ENCODE measurements at places on chromosomes 5 and 9. TPM values are rescaled to one million over a fixed set of nuclear protein-coding genes. Genes with fewer than 3 reads are reported as not detected.

The RNF183 gene
- total RNA-seq, result not detected

The TESK1 gene
- total RNA-seq, result 54.3 TPM

DNA sequence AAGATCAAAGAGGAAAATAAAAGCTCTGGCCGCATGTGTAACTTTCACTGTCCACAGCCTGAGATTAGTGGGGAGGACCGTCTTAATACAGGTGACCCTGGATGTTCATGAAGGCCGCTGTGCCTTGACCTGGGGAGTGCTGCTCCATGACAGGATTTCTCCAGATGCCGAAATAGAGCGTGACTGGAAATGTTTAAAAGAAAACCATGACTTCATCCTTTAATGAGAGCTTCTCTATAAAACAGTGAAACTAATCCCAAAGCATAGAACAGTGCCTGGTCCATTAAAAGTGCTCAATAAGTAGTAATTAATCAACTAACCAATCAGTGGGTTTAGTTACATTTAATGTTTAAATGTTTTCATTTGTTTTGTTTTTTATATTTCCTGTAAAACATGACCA lies 62.7 kb downstream of the ERAP1 start:
- H3K4me3 ChIP-seq, result no peak overlapping the region
- H3K27ac ChIP-seq, result no peak overlapping the region
- peaks cover 39% of the 10 kb centered on the region for H3K36me3 ChIP-seq
- H3K27me3 ChIP-seq, result no peaks in the 10 kb centered on the region
- no peak for DNase-seq

DNA sequence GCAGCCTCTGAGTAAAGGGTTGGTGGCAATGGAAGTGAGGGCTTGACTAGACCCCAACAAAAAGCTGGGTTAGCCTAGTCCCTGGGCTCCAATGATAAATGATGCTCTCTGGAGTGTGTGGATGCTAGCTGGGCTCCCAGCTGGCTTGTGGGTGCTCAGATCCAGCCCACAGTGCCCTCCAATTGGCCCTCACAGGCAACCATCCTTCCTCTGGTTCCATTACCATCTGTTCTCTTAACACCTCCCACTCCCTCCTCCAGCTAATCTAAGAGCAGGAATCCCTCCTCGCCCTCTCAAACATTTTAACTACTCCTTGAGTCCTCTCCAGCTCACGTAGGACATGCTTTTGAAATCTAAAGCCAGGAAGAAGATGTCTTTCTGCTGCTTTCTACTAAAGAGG lies 25.2 kb upstream of the FRMD3 start:
- H3K36me3 ChIP-seq, result no peaks in the 10 kb centered on the region
- H3K27me3 ChIP-seq, result no peaks in the 10 kb centered on the region
- H3K4me3 ChIP-seq, result no peak overlapping the region
- no peak overlapping the region for H3K27ac ChIP-seq
- no peak for DNase-seq
- H3K4me1 ChIP-seq, result no peaks in the 10 kb centered on the region

GRCh38 chr9:31394015-31394473 lies 990.4 kb upstream of the ACO1 start:
- H3K4me1 ChIP-seq, result peaks cover 8% of the 10 kb centered on the region

DNA sequence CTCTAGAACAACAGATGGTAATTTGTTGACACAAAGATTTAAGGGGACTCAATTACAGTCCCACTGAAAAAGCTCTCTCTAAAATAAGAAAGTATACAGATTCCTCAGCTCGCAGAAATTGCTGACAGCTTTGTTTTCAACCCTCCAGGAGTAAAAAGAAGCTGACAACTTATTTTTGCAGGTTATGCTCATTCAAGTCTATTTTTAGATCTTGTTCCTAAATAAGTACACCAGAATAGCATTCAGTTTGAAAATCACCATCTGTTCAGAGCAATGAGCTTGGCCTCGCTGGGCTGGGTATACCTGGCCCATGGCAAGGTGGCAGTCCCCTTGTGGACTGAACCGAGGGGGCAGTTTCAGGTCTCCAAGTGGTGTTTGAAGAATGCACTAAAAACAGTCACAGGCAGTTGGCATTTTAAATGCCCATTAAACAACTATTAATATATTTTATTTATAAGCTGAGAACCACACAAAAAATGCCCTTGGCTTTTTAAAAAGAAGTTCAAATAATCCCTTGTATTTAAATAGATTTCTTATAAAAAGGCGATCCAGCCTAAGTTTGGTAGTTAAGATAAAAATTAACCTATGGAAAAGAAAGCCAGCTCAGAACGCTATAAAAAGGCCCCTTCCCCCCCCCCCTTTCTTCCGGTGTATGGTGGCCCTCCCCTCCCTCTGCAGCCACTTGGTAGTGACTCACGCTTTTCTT lies 169.2 kb downstream of the AUH start:
- peak overlapping the region; percentile 96 for H3K27ac ChIP-seq
- peaks cover 4% of the 10 kb centered on the region for H3K36me3 ChIP-seq
- DNase-seq, result no peak
- peak overlapping the region; percentile 70 for H3K4me3 ChIP-seq
- H3K4me1 ChIP-seq, result peaks cover 47% of the 10 kb centered on the region

GRCh38 chr5:131749723-131750470 lies 46.9 kb downstream of the FNIP1 start:
- peaks cover 65% of the 10 kb centered on the region for H3K4me1 ChIP-seq
- peaks cover 2% of the 10 kb centered on the region for H3K36me3 ChIP-seq
- no peaks in the 10 kb centered on the region for H3K27me3 ChIP-seq
- no peak overlapping the region for H3K27ac ChIP-seq
- DNase-seq, result no peak

DNA sequence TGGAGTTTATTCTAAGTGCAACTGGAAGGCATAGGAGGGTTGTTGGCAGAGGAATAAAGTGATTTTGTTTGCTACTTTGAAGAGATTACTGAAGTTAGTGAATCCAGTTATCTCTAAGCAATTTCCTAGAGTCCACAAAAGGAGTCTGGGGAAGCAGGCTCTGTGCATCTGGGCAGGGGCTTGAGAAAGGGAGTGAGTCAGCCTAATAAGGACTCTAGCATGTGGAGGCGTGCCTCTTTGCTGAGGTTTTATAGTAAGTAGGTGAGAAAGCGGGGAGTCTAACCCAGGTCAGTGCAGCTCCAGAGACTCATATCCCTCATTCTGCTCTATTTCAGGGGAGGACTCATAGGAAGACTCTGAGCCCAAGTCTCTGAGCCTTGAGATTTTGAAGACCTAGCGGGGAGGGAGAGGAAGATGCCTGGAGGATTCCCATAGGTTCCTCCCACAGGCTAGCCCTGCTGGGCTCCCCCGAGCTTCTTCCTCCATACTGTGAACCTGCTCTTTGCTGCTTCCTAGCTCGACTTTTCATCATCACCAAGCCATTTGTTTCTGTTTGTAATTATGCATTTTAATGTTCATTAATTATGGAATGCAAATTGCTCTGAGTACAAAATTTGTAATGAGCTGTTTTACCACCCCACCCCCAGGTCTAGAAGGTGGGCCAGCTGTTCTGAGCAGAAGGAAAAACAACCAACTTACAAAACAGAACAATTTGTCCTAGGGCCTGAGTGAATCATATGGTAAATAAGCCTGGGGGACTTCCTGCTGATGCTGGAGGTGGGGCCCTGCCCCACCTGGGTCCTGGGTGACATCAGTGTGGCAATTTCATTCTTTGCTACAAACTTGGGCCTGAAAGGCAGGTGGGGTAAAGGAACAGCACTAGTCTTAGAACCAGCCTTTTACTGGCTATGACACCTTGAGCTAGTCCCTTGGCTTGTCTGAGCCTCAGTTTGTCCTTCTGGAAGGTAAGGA lies 150.2 kb downstream of the TRIM32 start:
- no peak overlapping the region for H3K4me3 ChIP-seq
- no peak overlapping the region for H3K27ac ChIP-seq
- H3K36me3 ChIP-seq, result no peaks in the 10 kb centered on the region
- H3K27me3 ChIP-seq, result peaks cover 37% of the 10 kb centered on the region

DNA sequence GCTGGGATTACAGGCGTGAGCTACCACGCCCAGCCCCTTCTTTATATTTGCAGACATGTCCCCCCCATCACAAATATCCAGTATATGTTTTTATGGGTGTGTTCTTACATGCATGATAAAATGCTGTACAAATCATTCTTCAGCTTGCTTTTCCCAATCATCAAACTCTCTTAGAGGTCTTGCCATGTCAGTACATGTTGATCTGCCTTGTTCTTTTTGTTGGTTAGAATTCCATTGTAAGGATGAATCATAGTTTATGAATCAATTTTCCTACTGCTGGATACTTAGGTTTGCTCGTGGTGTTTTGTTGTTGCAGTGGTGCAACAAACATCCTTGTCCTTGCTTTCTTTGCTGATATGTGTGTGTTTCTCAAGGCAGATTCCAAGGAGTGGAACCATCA lies 79.9 kb upstream of the NEURL1B start:
- no peak overlapping the region for H3K4me3 ChIP-seq
- no peaks in the 10 kb centered on the region for H3K36me3 ChIP-seq
- H3K4me1 ChIP-seq, result peaks cover 26% of the 10 kb centered on the region
- peaks cover 29% of the 10 kb centered on the region for H3K27me3 ChIP-seq

GRCh38 chr5:109997161-109997560 lies 307.4 kb downstream of the MAN2A1 start:
- no peak overlapping the region for H3K4me3 ChIP-seq
- H3K4me1 ChIP-seq, result peaks cover 65% of the 10 kb centered on the region
- no peaks in the 10 kb centered on the region for H3K27me3 ChIP-seq

DNA sequence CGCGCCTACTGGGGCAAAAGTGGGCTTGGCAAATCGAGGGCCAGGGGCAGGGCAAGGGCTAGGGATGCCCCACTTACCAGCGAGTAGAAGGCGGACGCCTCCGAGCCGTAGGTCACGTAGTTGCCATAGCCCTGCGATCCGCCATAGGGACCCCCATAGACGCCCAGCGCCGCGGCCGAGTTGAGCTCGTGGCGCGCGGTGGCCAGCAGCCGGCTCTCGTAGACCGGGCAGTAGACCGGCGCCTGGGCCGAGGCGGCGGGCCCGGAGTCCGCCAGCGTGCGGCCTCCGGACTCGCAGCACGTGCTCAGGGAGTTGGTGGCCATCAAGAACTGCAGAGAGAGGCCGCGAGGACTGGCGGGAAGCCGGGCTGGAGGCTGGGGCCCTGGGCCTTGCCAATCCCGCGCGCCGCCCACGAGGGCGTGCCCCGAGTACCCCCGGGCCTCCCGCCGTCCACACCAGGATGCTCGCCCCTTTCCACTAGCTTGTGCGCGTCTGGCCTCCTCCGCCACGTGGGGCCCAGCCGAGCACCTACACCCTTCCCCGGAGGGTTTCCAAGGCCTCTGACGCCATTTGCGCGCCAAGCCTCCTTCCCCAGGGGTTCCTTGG lies 891 bp downstream of the IRX4 start:
- no peak overlapping the region for H3K4me3 ChIP-seq
- H3K36me3 ChIP-seq, result no peaks in the 10 kb centered on the region
- H3K4me1 ChIP-seq, result peaks cover 6% of the 10 kb centered on the region
- peaks cover 45% of the 10 kb centered on the region for H3K27me3 ChIP-seq
- DNase-seq, result peak; percentile 89

- H3K4me3 ChIP-seq, result peak overlapping the region; percentile 87
- no peaks in the 10 kb centered on the region for H3K36me3 ChIP-seq
- peak overlapping the region; percentile 91 for H3K27ac ChIP-seq
- DNase-seq, result peak; percentile 94
- H3K27me3 ChIP-seq, result peaks cover 9% of the 10 kb centered on the region
- H3K4me1 ChIP-seq, result peaks cover 17% of the 10 kb centered on the region
These were observed 61.8 kb downstream of the SPATA31C2 start for GRCh38 chr9:88076286-88077070.

DNA sequence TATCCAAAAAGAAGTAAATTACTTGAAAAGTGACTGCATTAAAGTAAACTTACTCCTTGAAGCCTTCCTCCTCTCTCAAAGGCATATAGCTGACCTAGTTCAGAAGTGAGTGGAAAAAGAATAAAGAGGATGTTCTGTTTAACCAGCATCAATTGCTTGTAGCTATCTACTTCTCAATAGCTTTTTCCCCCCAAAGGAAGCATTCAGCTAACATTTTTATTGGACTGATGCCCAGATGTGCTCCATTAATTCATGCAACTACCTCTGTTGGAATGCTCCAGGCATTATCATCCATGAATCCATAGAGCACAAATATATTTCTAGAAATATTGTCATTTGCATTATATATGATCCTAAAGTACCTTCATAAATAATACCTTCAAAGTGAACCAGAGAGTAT lies 132.8 kb downstream of the RASEF start:
- no peak overlapping the region for H3K27ac ChIP-seq
- DNase-seq, result no peak

GRCh38 chr9:126173929-126174328 lies 152.7 kb upstream of the MVB12B start:
- peaks cover 4% of the 10 kb centered on the region for H3K36me3 ChIP-seq
- DNase-seq, result no peak
- H3K27ac ChIP-seq, result no peak overlapping the region
- no peak overlapping the region for H3K4me3 ChIP-seq
- peaks cover 39% of the 10 kb centered on the region for H3K27me3 ChIP-seq
- H3K4me1 ChIP-seq, result no peaks in the 10 kb centered on the region

DNA sequence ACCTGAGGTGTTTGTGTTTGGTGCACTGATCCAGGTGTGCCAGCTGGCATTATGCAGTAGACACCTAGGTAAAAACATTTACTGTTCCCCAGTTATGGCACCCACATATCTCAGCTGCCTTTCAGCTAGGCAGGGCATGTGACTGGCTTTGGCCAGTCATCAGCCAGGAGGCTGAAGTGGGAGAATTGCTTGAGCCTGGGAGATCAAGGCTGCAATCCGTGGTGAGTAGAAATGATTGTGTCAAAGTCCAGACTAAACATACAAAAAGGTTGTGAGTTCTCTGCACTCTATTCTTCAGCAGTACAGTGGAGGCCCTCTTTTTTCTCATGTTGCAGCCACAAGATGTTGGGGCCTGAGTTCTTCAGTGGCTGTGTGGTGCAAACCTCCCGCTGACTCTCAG lies 3.2 kb upstream of the FBLL1 start:
- no peaks in the 10 kb centered on the region for H3K27me3 ChIP-seq
- H3K27ac ChIP-seq, result no peak overlapping the region
- DNase-seq, result no peak
- H3K4me3 ChIP-seq, result no peak overlapping the region
- H3K36me3 ChIP-seq, result peaks cover 1% of the 10 kb centered on the region

DNA sequence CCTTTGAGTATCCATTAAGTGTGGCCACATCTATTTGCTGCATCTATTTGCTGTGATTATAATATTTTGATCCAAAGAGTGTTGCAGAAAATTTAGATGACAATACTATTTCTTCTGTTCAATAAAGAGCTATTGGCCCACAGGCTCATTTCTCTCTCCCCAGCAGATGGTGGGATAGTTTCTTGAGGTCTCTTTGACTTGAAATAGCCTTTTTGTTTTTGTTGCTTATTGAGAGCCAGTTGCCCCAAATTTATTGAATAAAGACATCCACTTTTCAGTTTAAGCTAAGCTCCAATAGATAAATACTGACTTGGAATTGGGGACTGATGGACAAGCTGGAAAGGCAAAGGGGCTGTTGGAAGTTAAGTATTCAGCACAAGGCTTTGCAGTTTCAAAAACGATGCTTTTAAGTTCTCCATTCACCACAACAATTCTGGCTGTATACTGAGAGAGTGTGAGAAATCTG lies 290.1 kb upstream of the MPDZ start:
- no peaks in the 10 kb centered on the region for H3K36me3 ChIP-seq
- peaks cover 34% of the 10 kb centered on the region for H3K4me1 ChIP-seq
- H3K27me3 ChIP-seq, result no peaks in the 10 kb centered on the region
- DNase-seq, result no peak
- H3K27ac ChIP-seq, result peak overlapping the region; percentile 78
